ENCODE measurements at places on chromosomes 2 and 18.

DNA sequence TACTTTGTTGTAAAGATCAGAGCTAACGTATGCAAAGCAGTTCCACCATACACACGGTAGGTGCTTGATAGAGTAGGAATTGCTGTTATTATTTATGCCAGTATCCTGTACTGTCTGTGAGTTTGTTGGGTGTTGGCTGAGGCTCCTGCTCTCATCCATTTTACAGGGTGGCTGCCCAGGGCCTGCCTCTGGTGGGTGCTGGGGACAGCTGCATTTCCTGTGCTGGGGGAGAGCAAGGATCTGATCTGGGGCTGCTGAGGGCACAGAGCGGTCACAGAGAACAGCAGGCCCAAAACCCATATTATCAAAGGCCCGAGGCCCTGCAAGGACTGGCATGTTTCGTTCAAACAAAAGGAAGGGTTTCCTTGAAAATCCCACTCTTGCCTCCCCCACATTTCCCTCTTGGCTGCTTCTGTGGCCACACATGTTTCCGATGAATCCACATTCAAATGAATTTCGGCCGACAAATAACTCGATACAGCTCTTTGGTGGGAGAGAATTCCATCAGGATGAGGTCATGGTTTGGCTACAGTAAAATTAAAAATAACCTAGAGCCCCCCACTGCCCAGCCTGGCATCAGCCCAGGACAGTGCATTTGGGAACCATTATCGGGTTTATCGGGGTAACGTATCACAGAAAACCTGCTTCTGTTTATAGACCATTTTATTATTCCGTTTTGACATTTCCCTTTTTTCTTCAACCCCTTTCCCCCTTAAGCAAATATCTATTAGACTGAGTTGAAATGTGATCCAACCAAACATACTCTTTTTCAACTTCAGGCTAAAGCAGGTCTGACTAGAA lies 143.4 kb downstream of the CYRIA start:
- DNase-seq, result no peak

GRCh38 chr2:114405247-114406116 lies 37.0 kb upstream of the DPP10 start:
- DNase-seq, result no peak

DNA sequence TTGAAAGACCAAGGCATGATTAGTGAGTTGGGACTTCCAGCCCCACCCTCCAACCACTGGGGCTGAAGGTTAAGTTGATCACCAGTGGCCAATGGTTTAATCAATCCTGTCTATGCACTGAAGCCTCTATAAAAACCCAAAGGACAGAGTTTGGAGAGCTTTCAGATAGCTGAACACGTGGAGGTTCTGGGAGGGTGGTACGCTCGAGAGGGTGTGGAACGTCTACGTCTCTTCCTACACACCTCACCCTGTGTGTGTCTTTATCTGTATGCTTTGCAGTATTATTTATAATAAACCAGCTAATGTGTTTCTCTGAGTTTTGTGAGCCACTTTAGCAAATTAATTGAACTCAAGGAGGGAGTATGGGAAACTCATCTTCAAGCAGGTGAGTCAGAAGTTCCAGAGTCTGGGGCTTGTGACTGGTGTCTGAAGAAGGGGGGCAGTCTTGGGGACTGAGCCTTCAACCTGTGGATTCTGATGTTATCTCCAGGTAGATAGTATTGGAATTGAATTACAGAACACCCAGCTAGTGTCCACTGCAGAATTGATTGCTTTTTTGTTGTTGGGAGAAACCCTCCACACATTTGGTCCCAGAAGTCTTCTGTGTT lies 20.3 kb downstream of the ACTR3 start:
- DNase-seq, result peak; percentile 33

DNA sequence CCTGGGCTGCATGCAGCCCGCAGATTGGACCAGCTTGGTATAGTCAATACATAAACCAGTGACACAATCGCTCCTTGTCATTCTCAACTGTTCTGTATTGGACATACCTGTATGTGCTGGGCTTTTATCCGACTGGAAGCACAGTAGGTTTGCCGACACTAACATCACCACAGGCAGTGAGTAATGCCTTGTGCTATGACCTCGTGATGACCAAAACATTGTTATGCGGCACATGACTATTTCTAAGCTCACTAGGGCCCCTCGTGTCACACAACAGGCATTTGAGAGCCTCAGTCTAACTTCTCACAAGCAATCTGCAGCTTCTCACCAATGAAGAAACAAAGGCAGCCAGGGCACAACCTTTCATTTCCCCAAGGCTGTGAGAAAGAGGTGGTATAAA lies 320.8 kb downstream of the AFF3 start:
- DNase-seq, result no peak

DNA sequence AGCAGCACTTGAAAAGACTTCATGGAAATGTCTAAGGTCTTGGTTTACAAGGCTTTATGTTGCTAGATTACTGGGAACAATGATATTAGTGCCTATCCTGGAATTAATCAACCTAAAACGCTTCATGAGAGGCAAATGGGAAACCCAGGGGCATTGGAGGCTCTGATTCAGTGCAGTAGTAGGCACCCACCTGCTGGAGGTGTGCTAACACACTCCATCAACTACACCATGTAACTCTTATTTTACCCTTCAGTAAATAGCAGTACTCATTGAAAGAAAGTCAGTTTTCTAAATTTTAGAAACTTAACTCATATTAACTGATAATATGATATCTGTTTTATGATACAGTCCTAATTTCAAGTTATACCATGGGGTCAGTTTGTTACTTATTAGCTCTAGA lies 17.4 kb upstream of the HNRNPA3 start:
- no peak for DNase-seq

DNA sequence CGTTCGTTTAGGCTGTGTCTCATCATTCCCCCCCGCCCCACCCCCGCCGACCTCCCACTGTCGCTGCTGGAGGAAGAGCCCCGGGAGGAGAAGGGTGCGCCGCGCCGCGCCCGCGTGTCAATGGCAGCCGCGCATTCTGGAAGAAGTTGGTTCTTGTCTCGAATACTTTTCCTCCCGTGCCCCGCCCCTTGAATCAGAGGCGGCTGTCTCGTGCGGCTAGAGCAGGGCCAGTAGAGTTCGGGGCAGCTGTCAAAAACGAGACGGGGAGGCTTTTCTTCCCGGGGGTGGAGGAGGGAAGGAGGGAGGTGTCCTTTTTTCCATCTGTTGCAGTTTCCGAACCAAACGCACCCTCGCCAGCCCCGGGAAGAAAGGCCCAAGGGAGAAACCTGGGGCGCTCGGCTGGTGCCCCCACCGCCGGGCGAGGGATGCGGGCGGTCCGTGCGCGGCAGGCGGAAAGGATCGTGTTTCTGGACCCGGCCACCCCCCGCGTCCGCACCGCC lies 410 bp upstream of the TGIF1 start:
- DNase-seq, result peak; percentile 49

DNA sequence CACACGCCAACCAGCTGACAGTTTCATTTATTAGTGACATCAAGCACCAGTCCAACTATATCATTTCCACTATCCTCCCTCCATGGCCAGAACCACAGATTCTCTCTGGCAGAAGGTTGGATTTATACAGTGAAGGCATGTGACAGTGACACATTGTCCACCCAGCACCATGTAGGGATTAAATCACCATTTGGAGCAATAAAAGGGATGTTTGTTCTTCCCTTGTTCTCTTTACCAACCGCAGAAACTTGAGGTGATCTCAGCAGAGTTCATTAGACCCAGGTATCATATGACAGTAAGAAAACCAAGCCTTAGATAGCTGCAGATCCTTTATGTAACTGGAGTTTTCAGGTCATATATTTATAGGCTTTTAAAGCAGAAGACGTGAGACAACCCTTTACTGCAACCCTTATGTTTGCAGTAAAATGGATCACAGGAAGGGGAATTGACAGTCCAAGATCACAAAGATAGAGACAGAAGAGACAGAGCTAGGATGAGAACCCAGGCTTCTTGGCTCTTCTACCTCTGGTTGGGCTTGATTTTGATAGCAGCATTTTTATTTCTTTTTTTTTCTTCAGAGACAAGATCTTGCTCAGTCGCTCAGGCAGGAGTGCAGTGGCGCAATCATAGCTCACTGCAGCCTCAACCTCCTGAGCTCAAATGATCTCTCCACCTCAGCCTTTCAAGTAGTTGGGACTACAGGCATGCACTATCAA lies 80.1 kb downstream of the XDH start:
- no peak for DNase-seq

DNA sequence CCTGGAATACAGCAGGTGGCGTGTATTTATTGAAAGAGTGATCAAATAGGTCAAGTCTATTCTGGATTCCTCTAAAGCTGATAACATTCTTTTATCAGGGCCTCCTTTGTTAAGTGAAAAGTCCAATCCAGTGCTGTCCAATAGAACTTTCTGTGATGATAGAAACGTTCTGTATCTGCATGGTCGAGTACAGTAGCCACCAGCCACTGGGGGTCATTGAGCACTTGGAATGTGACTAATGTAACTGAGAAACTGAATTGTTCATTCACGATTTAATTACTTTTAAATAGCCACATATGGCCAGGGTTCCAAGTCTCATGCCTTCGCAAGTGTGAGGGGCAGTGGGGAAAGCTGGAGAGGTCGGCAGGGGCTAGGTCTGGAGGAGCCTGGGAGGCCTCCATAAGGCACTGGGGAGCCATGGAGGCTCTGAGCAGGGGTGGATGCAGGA lies 20.5 kb downstream of the SH2D6 start:
- DNase-seq, result no peak

- DNase-seq, result no peak
Observed at GRCh38 chr2:67948057-67948456, 114.7 kb downstream of the C1D start.

- DNase-seq, result no peak
Observed at GRCh38 chr2:72431737-72432136, 284.1 kb upstream of the CYP26B1 start.

DNA sequence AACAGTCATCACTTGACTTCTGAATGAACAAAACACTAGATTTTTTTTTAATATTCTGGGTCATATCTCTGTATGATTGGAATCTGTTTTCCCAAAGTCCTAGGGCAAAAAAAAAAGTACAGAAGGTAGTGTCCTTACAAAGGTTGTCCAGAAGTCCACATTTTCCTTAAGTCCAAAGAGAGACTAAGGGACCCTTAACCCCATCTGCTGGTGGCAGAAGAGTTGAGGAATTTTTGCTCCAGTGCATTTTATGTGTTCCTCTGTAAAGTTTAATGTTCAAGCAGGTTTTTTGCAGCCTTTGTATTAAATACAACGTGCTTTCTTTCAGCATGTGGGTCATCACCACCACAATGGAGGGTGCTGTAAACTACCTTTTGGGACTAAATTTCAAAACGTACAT lies 215.9 kb downstream of the SP3 start:
- DNase-seq, result no peak

Data from stimulated activated CD4-positive, alpha-beta T cell treated with anti-CD3 and anti-CD28 coated beads, TNF-alpha, amount 100 ng/mL, for 1 hour (primary cell).